ENCODE measurements at places on chromosomes 1 and 21. TPM values are rescaled to one million over a fixed set of nuclear protein-coding genes. Genes with fewer than 3 reads are reported as not detected.

- H3K27ac ChIP-seq, result no peak overlapping the region
- no peaks in the 10 kb centered on the region for H3K36me3 ChIP-seq
- no peaks in the 10 kb centered on the region for H3K4me1 ChIP-seq
- H3K4me3 ChIP-seq, result no peak overlapping the region
Measured at GRCh38 chr1:235004840-235005391, 123.7 kb downstream of the TOMM20 start.

- H3K36me3 ChIP-seq, result no peaks in the 10 kb centered on the region
- H3K4me1 ChIP-seq, result peaks cover 42% of the 10 kb centered on the region
- H3K27ac ChIP-seq, result peak overlapping the region; percentile 75
- no peak overlapping the region for H3K4me3 ChIP-seq
- DNase-seq, result peak; percentile 42
Measured at GRCh38 chr1:11701551-11701961, 10.0 kb downstream of the DRAXIN start.

- no peak overlapping the region for H3K4me3 ChIP-seq
- no peak for DNase-seq
- H3K4me1 ChIP-seq, result peaks cover 3% of the 10 kb centered on the region
- no peaks in the 10 kb centered on the region for H3K27me3 ChIP-seq
- H3K27ac ChIP-seq, result no peak overlapping the region
Measured at GRCh38 chr1:172041742-172042141, 200.4 kb downstream of the DNM3 start.

DNA sequence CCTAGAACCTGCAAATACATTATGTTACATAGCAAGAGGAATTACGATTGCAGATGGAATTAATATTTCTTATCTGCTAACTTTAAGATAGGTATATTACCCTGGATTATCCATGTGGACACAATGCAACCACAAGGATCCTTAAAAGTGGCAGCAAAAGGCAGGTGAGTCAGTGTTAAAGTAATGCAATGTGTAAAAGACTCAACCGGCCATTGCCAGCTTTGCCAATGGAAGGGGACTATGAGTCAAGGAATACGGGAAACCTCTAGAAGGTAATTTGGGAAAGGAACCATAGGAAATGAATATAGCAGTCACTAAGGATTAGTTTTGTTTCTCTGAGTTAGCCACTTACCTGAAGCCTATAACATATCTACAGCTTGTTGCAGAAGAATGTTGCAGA is 692.1 kb upstream of the ZP4 start:
- no peak for DNase-seq
- no peaks in the 10 kb centered on the region for H3K27me3 ChIP-seq
- no peaks in the 10 kb centered on the region for H3K36me3 ChIP-seq
- no peaks in the 10 kb centered on the region for H3K4me1 ChIP-seq

GRCh38 chr1:155952505-155952890 is 11.1 kb downstream of the RXFP4 start:
- H3K27ac ChIP-seq, result no peak overlapping the region
- no peaks in the 10 kb centered on the region for H3K27me3 ChIP-seq
- no peaks in the 10 kb centered on the region for H3K4me1 ChIP-seq
- no peak for DNase-seq

- H3K36me3 ChIP-seq, result no peaks in the 10 kb centered on the region
- H3K27ac ChIP-seq, result no peak overlapping the region
- peaks cover 18% of the 10 kb centered on the region for H3K4me1 ChIP-seq
- no peak overlapping the region for H3K4me3 ChIP-seq
Measured at GRCh38 chr1:58620926-58621325, 43.9 kb upstream of the TACSTD2 start.

GRCh38 chr1:248421384-248421783 is 18.5 kb downstream of the OR2T1 start:
- no peaks in the 10 kb centered on the region for H3K27me3 ChIP-seq
- H3K4me3 ChIP-seq, result no peak overlapping the region
- H3K4me1 ChIP-seq, result no peaks in the 10 kb centered on the region
- H3K27ac ChIP-seq, result no peak overlapping the region

DNA sequence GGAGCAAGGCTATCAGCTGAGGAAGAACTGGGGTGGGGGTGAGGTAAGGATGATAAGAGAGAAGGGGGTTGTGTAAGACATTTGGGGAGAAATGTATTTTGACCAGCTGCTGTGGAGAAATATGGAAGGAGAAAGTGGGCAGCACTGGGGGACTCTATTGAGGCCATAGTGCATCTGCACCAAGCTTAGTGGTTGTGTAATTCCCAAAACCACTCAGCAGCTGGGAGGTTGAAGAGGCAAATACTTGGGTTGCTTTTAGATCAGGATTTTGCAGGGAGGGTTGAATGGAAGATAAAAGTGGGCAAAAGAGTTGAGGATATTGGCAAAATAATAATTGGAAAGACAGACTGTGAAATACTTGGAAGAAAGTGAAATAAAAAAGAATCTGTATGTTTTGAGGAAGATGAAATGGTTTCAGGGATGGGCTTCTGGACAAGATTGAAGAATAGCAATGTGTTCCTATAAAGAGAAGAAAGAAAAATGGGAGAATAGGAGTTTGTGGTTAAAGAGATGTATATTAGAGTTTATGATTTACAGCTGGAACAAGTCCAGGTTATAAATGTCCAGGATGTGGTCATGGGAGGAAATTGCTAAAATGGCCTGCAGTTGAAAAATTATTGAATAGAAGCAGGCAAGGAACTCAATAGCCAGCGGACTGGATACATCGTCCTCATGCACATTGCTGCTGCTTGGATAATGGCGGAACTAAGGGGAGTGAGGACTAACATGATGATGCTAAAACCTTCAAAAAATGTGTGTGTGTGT is 162.7 kb downstream of the DNM3 start:
- no peak overlapping the region for H3K4me3 ChIP-seq
- DNase-seq, result no peak
- no peaks in the 10 kb centered on the region for H3K36me3 ChIP-seq
- no peak overlapping the region for H3K27ac ChIP-seq

GRCh38 chr1:74596717-74597116 is 76.9 kb downstream of the ERICH3 start:
- H3K27ac ChIP-seq, result no peak overlapping the region
- H3K4me3 ChIP-seq, result no peak overlapping the region
- peak; percentile 34 for DNase-seq
- H3K4me1 ChIP-seq, result peaks cover 3% of the 10 kb centered on the region
- no peaks in the 10 kb centered on the region for H3K27me3 ChIP-seq

DNA sequence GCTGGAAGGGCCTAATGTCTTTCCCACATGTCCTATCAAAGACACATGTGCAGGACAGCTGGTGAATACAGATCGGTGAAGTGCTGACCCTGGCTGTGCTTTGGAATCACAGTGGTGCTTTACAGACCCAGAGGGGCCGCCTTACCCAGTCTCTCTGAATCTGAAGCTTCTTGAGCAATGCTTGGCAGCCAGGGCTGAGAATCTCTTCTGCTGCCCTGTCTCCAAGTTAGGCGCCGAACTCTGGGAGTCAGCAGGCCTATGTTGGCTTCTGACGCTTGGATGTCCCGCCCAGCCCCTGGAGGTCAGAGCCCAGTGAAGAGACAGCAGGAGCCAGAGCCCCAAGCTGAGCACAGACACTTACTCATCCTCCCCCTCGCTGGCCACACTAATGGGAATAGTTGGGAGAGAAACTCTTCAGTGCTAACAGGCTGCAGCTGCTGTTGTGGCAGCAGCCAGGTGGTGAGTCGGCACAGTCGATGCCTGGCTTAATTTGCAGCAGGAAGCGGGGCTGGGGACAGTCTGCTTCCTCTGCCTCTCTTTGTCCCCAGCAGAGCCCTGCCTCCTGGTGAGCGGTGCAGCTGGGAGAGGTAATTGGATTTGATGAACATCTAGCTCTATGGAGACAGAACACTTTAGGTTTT is 68.1 kb downstream of the URB2 start:
- no peak overlapping the region for H3K4me3 ChIP-seq
- H3K4me1 ChIP-seq, result peaks cover 35% of the 10 kb centered on the region
- no peaks in the 10 kb centered on the region for H3K36me3 ChIP-seq
- H3K27ac ChIP-seq, result no peak overlapping the region

DNA sequence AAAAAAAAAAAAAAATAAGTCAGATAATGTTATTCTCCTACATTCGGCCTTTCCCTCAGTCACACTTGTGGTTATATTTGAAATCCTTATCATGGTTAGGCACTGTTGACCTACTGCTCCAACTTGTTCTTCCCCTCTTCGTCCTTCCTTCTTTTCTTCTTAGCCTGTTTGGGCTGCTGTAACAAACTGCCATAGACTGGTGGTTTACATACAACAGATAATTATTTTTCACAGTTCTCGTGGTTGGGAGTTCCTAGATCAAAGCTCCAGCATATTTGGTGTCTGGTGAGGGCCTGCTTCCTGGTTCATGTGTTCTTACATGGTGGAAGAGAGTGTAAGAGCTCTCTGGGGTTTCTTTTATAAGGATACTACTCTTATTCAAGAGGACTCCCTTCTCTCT is 73.4 kb downstream of the RABGAP1L start:
- H3K36me3 ChIP-seq, result no peaks in the 10 kb centered on the region
- DNase-seq, result no peak
- no peak overlapping the region for H3K27ac ChIP-seq
- H3K27me3 ChIP-seq, result no peaks in the 10 kb centered on the region

DNA sequence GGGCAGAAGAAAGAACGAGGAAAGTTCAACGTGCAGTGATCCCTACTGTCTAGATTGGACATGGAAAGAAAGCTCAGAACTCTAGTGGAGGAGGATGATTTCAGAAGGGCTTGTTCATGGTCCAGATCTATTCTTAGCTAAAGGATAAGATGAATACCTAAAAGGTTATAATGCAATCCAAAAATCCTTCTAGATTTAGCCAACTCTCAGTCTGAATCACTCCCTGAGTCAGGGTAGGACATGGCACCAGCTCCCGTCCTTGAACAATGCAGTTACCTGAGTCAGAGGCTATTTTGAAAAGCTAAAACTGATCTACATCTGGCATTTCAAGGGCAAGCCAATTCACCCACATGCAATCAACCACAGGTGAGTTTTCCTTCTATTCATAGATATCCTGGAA is 38.8 kb upstream of the HIVEP3 start:
- H3K36me3 ChIP-seq, result no peaks in the 10 kb centered on the region
- H3K27me3 ChIP-seq, result no peaks in the 10 kb centered on the region
- no peak for DNase-seq
- no peak overlapping the region for H3K4me3 ChIP-seq
- H3K27ac ChIP-seq, result no peak overlapping the region

DNA sequence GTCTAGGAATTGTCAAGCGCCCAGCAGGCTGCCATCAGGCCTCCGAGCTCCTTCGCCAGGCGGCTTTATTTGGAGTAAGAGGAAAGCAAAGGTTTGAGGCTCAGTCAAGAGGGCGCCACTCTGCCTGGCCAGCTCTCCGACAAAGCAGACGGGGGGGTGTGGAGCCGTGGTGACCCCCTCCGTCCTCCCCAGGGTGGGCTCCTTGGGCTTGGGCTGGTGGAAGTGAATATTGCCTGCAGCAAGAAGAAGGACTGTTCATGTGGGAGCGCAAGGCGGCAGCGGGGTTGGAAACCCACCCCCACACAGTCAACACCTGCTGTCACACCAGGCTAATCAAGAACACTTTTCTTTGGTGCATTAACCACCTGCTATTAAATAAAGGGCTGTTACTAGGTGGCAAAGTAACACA is 14.6 kb downstream of the EPHX1 start:
- H3K36me3 ChIP-seq, result no peaks in the 10 kb centered on the region
- no peak overlapping the region for H3K27ac ChIP-seq
- H3K4me1 ChIP-seq, result peaks cover 22% of the 10 kb centered on the region
- no peaks in the 10 kb centered on the region for H3K27me3 ChIP-seq

DNA sequence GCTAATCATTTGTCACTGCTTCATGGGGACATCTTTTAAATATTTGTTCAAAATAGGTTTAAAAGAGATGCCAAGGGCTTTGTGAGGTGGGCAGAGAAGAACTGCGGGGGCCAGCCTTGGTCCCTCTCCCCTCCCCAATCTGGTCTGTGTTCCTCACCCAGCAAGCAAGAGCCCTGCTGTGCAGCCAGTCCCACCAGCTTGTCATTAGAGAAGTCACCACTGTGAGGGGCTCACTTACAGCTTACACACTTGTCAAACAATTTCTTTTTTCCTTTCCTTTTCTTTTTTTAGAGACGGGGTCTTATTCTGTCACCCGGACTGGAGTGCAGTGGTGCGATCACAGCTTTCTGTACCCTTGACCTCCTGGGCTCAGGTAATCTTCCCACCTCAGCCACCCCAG is 10.4 kb upstream of the CDK18 start:
- H3K36me3 ChIP-seq, result no peaks in the 10 kb centered on the region
- peaks cover 11% of the 10 kb centered on the region for H3K4me1 ChIP-seq
- no peak overlapping the region for H3K27ac ChIP-seq
- H3K4me3 ChIP-seq, result no peak overlapping the region
- DNase-seq, result no peak
- H3K27me3 ChIP-seq, result no peaks in the 10 kb centered on the region

DNA sequence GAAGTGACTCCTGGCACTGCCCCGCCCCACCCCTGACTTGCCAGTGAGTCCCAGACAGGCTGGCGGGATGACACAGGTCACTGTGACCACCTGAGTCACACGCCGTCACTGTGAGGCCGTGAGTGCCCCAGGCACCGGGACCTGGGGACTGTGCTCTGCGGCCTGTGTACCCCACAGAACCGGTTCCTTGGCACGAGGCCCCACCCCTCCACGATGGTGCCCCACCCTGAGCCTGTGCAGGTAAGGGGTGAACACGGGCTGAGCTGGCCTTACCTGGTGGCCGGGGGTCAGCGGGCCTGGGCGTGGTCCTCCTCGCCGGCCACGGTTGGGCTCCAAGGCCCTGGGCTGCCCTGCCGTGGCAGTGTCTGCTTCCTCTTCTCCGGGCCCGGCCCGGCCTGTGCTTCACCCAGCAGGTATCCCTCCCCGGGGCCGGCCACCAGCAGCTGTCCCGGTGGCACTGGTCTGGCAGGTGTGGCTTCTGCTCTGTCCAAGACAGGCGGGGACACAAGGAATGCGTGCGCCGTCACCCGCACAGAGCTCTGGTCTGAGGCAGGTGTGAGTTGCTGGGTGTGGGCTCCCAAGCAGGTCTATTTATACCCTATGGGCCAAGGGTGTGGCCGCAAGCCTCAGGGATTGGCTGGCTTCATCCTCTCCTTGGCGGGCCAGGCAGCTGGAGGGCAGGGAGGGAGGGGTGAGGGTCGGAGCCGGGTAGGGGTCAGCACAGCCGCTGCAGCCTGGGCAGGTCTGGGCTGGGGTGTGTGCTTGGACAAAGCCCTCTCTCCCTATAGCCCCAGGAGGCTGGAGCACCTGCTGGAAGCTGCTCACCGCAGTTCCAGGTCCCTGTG is at the start of gene RNF223:
Gene RNF223, minus strand, starts transcription at position 564 of the 845 bp plus-strand sequence. CDS start 1,740 bp downstream, outside the sequence.
- H3K27ac ChIP-seq, result no peak within 1 kb of the TSS
- H3K4me3 ChIP-seq, result no peak within 1 kb of the TSS
- H3K27me3 ChIP-seq, result peaks cover 42% of the 10 kb centered on the region

DNA sequence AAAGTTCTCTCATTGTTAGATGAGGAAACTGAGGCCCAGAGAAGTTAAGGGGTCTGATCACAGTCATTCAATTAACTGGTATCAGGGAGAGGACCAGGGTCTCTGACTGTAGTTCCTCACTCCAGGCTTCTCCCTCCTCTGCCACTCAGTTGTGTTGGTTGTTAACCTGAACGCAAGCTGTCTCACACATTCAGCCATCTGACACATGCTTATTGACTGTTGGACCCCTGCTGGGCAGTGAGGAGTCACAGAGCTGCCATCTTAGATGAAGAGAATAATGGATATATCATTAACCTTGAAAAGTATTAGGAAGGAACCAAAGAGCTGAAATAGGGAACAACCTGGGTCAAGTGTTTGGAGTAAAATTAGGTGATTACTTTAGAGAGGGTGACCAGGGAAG is 194.8 kb downstream of the ZZZ3 start:
- H3K4me3 ChIP-seq, result no peak overlapping the region
- no peaks in the 10 kb centered on the region for H3K27me3 ChIP-seq
- no peaks in the 10 kb centered on the region for H3K4me1 ChIP-seq

GRCh38 chr1:167670563-167670962 is 40.5 kb downstream of the RCSD1 start:
- H3K27ac ChIP-seq, result no peak overlapping the region
- H3K36me3 ChIP-seq, result no peaks in the 10 kb centered on the region
- H3K4me3 ChIP-seq, result no peak overlapping the region
- no peak for DNase-seq
- no peaks in the 10 kb centered on the region for H3K4me1 ChIP-seq

TEX38 gene
- not detected for total RNA-seq

NBPF6 gene
- not detected for total RNA-seq

FAM151A gene
- not detected for total RNA-seq

SLAMF9 gene
- total RNA-seq, result not detected
